ENCODE measurements at places on chromosomes 6 and 20. TPM values are rescaled to one million over a fixed set of nuclear protein-coding genes. Genes with fewer than 3 reads are reported as not detected.

CENPW gene
- polyA plus RNA-seq, result 13.9 TPM

ZNF341 gene
- 3.3 TPM for polyA plus RNA-seq

GRCh38 chr6:164214066-164214465, 799.5 kb downstream of the QKI start:
- H3K27ac ChIP-seq, result no peak overlapping the region
- no peaks in the 10 kb centered on the region for H3K36me3 ChIP-seq

FRK gene
- 10.7 TPM for polyA plus RNA-seq

PLA2G7 gene
- 1.1 TPM for polyA plus RNA-seq

GRCh38 chr20:50260479-50261221, 70.0 kb downstream of the CEBPB start:
- H3K4me3 ChIP-seq, result no peak overlapping the region
- H3K4me1 ChIP-seq, result peaks cover 5% of the 10 kb centered on the region
- no peaks in the 10 kb centered on the region for H3K27me3 ChIP-seq
- DNase-seq, result no peak

- H3K4me1 ChIP-seq, result peaks cover 15% of the 10 kb centered on the region
- H3K27ac ChIP-seq, result no peak overlapping the region
- no peaks in the 10 kb centered on the region for H3K36me3 ChIP-seq
Measured at GRCh38 chr20:6663751-6664388, 103.6 kb upstream of the BMP2 start.
